T-helper 17 cell (primary cell): ENCODE measurements at places on chromosomes 2 and 18. TPM values are rescaled to one million over a fixed set of nuclear protein-coding genes. Genes with fewer than 3 reads are reported as not detected.

Gene HOXD11
- not detected for total RNA-seq

Gene NFE2L2
- 58.0 TPM for total RNA-seq

DNA sequence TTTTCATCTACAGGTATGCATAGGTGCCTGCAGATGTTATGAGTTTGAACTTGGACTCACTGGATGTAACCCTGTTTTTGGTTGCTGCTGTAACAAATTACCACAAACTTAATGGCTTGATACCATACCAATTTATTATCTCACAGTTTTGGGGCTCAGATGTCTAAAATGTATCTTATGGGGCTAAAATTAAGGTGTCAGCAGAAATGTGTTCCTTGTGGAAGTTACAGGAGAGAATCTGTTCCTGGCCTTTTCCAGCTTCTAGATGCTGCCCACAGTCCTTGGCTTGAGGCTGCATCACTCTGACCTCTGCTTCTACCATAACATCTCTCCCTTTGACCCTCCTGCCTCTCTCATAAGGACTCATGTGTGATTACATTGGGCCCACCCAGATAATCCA is 47.6 kb downstream of the POLE4 start:
- DNase-seq = no peak
- no peak overlapping the region for H3K27ac ChIP-seq
- no peak overlapping the region for H3K4me3 ChIP-seq
- peaks cover 7% of the 10 kb centered on the region for H3K36me3 ChIP-seq

- no peaks in the 10 kb centered on the region for H3K27me3 ChIP-seq
- H3K27ac ChIP-seq = no peak overlapping the region
- H3K4me3 ChIP-seq = no peak overlapping the region
- no peaks in the 10 kb centered on the region for H3K36me3 ChIP-seq
Measured at GRCh38 chr18:40186677-40187076, 1768.4 kb upstream of the PIK3C3 start.
